Activated CD4-positive, alpha-beta T cell treated with anti-CD3 and anti-CD28 coated beads, Interleukin-2, amount 50 U/mL, for 16 hours (primary cell): ENCODE measurements at places on chromosomes 7 and 10.

DNA sequence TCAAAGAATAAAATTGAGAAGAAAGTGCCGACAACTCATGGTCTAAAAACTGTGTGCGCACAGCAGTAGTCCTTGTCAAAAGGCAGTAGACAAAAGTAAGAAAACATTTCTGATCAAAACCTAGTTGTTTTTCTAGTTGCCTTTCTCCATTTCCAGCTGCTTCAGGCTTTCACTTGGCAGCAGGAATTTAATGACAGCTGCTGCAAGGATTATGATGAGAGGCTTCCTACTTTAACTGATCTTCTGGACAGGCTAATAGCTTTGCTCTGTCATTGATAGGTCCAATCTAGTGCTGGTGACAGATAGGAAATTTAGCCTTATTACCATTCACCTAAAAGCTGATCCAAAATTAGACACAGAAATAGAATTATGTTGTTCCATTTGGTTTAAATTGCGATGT, 110.7 kb upstream of the SEMA3C start:
- no peak for DNase-seq

DNA sequence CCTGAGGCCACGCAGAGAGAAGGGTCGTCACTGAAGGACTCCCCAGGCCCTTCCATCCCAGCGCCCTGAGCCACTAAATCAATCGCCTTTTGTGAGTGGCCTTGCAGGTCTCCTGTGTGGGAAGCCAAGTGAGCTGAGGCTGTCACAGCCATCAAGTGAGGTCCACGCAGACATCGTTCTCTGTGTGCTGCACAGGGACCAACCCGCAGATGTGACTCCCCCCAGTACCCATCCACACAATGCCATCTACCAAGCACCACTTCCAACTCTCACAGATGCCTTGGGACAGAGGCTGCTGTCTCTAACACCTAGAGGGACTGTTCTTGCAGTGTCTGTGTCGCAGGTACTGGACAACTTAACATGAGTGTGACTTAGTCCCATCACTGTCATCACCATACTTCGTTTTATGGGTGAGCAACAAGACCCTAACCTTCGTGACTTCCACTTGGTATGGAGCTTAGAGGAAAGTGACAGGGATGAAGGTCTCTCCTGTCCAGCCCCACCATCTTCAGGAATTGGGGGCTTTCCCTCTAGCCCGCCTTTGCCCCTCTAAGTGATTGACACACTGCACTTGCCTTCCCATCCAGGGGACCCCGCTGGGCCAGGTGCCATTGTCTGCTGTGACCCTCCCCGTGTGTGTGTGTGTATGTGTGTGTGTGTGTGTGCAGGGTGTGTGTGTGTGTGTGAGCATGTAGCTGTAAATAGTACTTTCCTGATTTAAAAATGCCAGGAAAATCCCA, 51.4 kb upstream of the TMEM72 start:
- no peak for DNase-seq

DNA sequence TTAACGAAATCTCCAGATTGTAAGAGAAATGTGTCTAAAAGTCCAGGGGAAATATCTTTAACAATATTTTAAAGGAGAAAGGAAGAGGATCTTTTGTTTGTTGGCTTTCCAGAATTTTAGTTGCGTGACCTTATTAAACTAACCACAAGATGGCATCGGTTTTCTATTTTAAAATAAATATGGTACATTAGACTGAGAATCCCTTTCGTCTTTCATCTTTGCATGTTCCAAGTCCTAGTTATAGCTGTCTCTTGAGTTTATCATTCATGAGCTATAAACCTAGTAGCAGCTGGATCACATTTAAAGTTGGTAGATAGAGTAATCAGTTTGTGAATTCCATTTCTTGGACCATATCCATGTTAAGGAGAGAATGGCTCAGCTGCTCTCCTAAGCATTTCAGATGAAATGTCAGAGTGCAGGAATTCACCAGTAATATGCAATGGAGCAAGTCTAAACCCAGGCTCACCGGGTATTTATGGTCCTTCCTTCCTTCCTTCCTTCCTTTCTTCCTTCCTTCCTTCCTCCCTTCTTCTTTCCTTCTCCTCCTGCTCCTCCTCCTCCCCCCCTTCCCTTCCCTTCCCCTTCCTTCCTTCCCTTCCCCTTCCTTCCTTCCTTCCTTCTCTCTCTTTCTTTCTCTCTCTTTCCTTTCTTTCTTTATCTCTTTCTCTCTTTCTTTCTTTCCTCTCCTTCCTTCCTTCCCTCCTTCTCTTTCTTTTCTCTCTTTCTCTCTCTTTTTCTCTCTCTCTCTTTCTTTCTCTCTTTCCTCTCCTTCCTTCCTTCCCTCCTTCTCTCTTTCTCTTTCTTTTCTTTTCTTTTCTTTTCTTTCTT, 57.8 kb upstream of the RAB18 start:
- peak; percentile 16 for DNase-seq

DNA sequence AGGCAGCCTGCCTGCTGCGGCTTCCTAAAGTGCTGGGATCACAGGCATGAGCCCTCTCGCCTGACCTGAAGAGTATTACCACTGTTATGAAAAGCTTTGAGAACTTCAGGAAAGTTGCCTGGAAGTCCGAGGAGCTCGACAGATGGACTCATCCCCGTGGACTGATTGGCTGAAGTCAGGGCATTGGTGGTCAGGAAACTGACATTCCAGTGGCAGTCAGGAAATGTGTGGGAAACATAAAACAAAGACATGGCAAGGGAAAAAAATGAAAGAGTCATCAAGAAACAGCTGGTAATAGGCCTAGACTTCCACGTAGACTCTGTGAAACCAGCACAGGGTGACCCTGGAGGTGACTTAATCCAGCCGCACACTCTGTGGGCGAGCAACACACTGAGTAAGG, 123.3 kb downstream of the CDH23 start:
- DNase-seq: no peak

GRCh38 chr7:81691199-81691821, 78.5 kb downstream of the HGF start:
- DNase-seq: no peak
